ENCODE measurements at places on chromosomes 7 and 10.

- peak; percentile 5 for DNase-seq
Measured at GRCh38 chr7:39709768-39710311, 86.5 kb downstream of the RALA start.

GRCh38 chr10:7412237-7412927, 1.5 kb upstream of the SFMBT2 start:
- DNase-seq: peak; percentile 70

GRCh38 chr10:3665316-3665908, 119.6 kb downstream of the KLF6 start:
- DNase-seq: no peak

DNA sequence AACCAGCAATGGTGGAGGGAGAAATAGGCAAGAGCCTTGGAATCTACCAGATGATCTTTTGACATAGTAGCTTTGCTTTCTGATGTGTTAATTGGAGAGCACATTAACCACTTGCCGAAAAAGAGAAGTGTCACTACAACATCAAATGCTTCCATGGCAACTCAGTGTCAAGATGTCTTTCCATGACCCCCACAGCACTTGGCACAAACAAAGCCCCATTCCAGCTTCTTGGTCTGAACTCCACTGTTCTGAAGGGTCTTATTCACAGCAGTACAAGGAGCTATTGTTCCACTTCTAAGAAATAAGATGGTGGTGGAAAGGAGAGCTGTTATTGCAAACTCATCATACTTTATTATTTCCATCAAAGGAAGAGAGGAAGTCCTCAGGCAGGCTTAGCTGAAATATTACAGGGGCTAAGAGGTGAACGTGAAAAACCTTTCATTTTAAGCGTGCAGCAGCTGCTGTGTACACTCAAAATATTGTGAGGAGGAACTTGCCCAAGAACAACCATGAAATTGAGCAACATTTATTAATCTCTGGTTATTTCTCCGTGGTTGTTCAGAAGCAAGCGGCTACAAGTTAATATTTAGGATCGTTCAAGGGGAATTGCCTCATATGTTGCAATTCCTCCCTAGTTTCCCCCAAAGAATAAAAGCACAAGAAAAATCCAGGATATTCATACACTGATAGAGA, 354.8 kb upstream of the CELF2 start:
- no peak for DNase-seq

- DNase-seq: peak; percentile 20
Measured at GRCh38 chr7:11341285-11341944, 367.7 kb downstream of the PHF14 start.
